H4 (cell line): ENCODE measurements at places on chromosomes 13 and 19. TPM values are rescaled to one million over a fixed set of nuclear protein-coding genes. Genes with fewer than 3 reads are reported as not detected.

LRRC8E gene
- total RNA-seq: 2.4 and 2.6 TPM in 2 replicates

- no peak for DNase-seq
Observed at GRCh38 chr13:86810361-86810760, 860.8 kb upstream of the SLITRK5 start.

GRCh38 chr19:12800466-12800770 lies 1.2 kb downstream of the PRDX2 start:
- DNase-seq: no peak

DAND5 gene
- 0.06 TPM in 1 of 2 replicates, not detected in the other for total RNA-seq

CYP2A6 gene
- total RNA-seq: not detected in 2 replicates
